Upper lobe of left lung (tissue), 6 donors: ENCODE measurements at places on chromosomes 7 and 10.
A peak's percentile ranks its signal among the peaks of the same experiment; 100 is the strongest.

- DNase-seq, result no peak
These were observed 191.8 kb upstream of the CXCL12 start for GRCh38 chr10:44576702-44577191.

DNA sequence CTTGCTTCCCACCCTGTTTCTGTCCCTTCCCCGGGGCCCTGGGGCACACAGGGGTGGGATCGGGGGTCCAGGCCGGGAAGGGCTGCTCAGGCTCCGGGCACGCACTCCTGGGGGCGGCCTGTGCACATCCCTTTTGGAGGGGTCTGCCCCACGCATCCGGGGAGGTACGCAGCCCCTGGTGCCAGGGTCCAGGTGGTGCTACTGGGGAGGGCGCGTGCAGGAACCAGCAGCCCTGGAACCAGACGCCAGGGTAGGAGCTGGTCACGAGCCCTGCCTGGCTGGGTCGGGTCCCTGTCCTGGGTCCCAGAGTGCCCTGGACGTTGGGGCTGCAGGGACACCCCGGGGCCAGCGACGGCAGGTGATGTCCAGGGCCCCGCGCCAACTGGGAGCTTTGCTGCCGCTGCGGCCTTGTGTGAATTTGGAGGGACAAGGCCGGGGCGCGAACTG, 53.4 kb downstream of the GLRX3 start:
- no peak for DNase-seq

DNA sequence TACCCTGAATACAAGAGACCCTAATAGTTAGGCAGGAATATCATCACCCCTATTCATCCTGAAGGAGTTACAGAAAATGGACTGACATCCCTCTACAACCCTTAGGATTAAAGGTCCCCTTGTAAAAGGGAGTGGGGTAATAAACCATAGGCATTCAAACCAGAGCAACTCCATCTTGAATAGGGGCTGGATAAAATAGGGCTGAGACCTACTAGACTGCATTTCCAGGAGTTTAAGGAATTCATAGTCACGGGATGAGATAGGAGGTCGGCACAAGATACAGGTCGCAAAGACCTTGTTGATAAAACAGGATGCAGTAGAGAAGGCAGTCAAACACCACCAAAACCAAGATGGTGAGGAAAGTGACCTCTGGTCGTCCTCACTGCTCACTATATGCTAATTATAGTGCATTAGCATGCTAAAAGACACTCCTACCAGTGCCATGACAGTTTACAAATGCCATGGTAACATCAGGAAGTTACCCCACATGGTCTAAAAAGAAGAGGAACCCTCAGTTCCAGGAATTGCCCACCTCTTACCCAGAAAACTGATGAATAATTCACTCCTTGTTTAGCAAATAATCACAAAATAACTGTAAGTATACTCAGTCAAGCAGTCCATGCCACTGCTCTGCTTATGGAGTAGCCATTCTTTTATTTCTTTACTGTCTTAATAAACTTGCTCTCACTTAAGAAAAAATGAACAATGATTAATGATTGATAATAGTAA, 37.2 kb downstream of the CUBN start:
- no peak for DNase-seq

GRCh38 chr10:1173091-1173490, 116.9 kb downstream of the WDR37 start:
- DNase-seq, result peak; percentile 74

DNA sequence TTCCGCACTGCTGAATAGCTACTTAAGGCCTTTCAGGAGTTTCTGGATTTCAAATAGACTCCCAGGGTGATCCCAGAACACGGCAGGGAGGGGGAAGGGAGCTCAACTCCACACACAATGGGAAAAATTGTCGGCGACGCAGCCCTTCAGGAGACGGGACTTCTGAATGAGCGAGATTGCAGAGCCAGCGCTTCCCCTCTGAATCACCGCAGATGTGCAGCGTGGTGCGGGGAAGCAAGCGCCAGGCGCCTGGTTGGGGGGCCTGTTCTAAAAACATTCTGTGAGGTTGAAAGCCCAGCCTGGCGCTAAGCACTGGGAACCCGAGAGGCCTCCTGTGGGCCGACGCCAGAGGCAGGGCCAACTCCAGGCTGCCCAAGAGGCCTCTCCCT, 163.3 kb downstream of the MAD1L1 start:
- DNase-seq, result no peak

DNA sequence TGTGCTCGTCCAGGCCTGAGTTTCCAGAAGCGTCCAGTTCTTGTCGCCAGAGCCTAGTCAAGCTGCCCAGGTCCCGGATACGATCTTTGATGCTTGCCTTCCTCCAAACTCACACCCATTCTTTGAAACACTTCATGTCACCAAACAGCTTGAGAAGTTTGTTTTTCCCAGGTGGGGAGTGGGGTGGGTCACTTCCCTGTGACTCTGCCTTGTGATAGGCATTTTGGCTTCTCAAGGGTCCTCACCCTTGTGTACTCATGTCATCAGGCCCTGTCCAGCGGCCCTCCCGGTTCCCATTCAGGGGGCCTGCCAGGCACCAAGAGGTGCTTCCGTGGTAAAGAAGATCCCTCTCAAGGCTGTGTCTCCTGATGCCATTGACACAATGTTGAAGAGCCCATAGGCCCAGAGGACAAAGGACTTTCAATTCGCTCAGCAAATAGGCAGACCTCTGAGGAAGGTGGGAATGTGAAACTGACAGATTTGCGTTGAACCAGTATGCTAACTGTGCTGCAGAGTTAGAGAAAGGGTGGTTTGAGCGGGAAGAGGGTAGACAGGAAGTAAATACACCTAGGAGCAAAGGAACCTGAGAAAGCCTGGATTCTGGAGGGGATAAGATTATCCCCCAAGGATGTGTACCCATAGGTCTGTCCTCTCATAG, 24.7 kb upstream of the SFTPA1 start:
- DNase-seq, result peak; percentile 66

DNA sequence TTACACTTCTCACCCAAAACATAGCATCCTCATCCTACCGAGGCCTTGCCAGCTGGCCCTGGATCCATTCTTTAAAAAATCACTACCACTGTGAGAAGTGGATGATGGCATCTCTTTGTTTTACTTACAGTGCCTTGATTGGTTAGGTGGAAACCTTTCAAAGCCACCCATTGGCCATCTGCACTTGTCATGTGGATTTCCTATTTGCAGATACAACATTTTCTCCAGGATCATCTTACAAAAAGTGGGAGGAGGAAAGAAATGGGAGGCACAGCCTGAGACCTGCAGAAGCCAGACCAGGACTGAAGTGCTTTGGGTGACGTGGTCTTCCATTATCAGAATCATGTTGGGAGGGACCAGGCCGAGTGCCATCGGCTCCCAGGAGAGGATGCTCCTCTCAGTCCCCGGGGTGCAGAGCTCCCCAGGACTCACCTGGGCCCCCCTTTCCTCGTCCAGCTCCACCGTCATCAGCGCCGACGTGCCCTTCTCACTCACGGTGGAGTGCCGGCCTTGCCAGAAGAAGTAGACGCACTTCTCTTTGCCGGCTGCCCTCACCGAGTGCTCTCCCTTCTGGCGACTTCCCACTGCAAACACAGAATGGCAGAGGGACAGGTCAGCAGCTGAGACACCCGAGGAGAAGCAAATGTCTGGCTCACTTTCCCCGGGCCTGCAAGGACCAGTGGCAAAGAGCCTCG, 161.2 kb downstream of the SVIL start:
- no peak for DNase-seq

GRCh38 chr10:114604357-114605130, 53.5 kb downstream of the ABLIM1 start:
- no peak for DNase-seq

GRCh38 chr10:725786-726185, 36.3 kb upstream of the DIP2C start:
- no peak for DNase-seq

DNA sequence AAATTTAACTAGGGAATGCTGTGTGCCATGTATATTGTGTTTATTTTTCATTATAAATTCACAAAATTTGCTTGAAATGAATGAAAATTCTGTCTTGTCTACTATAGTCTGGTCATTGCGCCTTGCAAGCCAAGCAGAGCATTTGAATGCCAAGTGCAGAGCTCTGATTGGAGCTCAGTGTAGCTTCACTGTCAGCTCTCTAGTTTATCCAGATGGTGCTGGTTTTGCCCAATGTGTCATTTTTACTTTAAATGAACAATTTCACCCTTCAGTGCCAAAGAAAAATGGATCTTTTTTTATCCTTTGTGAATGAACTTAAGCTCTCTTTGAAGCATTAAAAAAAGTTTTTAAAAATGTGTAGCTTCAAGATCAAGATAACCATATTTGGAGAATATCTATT, 225.6 kb upstream of the CACNA2D1 start:
- no peak for DNase-seq

GRCh38 chr10:104907521-104907920, 266.4 kb downstream of the SORCS3 start:
- DNase-seq, result no peak

DNA sequence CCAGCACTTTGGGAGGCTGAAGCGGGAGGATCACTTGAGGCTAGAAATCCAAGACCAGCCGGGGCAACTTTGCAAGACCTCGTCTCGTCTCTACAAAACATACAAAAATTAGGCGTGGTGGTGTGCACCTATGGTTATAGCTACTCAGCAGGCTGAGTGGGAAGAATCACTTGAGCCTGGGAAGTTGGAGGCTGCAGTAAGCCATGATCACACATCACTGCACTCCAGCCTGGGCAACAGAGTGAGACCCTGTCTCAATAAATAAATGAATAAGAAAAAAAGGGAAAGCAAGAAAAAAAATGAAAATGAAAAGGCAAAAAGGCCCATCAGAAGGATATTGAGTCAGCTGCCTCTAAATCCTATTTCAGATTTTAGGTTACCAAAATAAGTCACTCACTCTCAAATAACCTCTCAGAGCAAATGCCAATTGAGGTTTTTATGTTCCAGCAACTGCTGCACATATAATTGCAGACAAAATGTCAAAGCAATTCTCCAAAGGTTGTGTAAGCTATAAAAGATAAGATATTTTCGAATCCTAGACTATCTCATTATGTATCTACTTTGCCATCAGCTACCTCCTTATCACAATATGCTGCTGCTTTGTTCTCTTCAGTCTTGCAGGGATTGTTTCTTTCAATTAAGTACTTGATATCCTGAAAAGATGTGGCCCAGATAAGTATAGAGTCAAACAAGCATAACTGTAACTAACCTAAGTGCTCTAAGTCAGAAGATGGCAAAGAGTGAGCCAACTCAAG, 4.7 kb downstream of the BAZ1B start:
- no peak for DNase-seq

DNA sequence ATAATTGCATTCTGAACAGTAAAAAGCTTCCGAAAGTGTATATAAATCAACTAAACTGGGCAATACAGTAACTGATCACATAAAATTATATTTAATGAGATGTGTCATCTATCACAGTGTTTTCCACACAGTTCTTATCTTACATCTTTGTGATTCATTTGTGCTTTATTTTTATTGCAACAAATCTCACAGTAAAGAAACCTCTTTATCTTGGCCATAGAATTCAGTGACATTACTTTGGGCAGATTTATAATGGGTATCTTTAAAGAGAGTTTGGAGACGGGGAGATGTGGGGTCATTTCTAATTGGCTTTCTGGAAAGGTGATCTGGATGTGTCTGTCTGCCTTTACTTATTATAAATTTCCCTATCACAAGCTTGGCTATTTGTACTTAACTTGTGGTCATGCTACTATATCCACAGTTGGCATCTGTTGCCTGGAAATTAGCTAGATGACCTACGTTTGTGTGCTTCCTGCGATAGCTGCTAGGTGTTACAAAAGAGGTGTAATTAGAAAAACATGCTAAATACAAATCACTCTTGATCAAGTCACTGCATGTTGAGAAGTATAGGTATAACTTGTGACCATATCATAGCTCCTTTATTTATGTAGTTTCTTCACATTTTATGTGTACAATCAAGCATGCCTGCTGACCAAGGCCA, 123.8 kb downstream of the ARID5B start:
- no peak for DNase-seq
